Left colon (tissue), 2 donors: ENCODE measurements at places on chromosomes 12 and 14. TPM values are rescaled to one million over a fixed set of nuclear protein-coding genes. Genes with fewer than 3 reads are reported as not detected.
A peak's percentile ranks its signal among the peaks of the same experiment; 100 is the strongest.

Gene LETMD1
- 68.0 TPM for total RNA-seq

GRCh38 chr12:57124261-57124877 is 3.9 kb upstream of the LRP1 start:
- DNase-seq, result peak; percentile 61

GRCh38 chr14:91229743-91230200 is 14.7 kb downstream of the GPR68 start:
- DNase-seq, result no peak

- DNase-seq, result no peak
Measured at GRCh38 chr14:85731186-85731585, 201.2 kb downstream of the FLRT2 start.

- DNase-seq, result no peak
Measured at GRCh38 chr14:102805371-102805891, 28.2 kb downstream of the TRAF3 start.

Gene P2RX7
- total RNA-seq, result 0.46 TPM

GRCh38 chr12:75611041-75611440 is 99.6 kb upstream of the KRR1 start:
- DNase-seq, result no peak

- DNase-seq, result no peak
Measured at GRCh38 chr12:22881878-22882385, 257.0 kb downstream of the ETNK1 start.

GRCh38 chr14:73786636-73787485 is 64.8 kb upstream of the PTGR2 start:
- DNase-seq, result peak; percentile 78

DNA sequence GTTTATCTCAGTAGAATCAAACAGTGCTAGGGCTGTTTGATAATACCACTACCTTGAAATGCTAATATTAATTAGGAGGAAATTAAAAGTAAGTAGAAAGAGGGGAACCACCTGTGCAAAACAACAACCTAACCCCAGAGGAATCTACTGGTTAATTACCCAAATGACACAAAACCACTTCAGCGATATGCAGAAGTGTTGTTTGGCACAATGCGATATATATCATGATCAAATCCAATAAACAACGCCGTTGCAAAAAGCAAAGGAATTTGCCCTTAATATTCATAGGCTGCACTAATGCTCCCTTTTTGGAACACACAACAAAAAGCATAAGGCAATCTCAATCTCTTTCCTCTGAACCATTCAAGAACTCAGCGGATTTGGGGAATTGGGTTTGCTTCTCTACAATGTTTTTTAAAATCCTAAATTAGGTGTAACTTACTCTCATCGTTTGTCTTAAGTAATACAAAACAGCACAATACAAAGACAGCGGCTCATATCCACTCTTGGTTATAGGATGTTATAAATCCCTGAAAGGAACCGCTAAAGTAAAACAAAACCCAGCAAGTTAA is 1.5 kb downstream of the MAP4K5 start:
- DNase-seq, result no peak

GRCh38 chr12:71107936-71108335 is 49.9 kb downstream of the TSPAN8 start:
- no peak for DNase-seq

GRCh38 chr12:39369756-39370155 is 73.2 kb downstream of the KIF21A start:
- no peak for DNase-seq

Gene NAB2
- total RNA-seq, result 8.9 TPM

Gene ERBB3
- 261 TPM for total RNA-seq
